Stomach (tissue), 19 donors: ENCODE measurements at places on chromosomes 3 and 15. TPM values are rescaled to one million over a fixed set of nuclear protein-coding genes. Genes with fewer than 3 reads are reported as not detected.

- H3K4me3 ChIP-seq: peak overlapping the region; percentile 54
- no peaks in the 10 kb centered on the region for H3K36me3 ChIP-seq
- H3K4me1 ChIP-seq: peaks cover 23% of the 10 kb centered on the region
- DNase-seq: peak; percentile 26
Measured at GRCh38 chr3:139935866-139936817, 1.2 kb downstream of the CLSTN2 start.

DNA sequence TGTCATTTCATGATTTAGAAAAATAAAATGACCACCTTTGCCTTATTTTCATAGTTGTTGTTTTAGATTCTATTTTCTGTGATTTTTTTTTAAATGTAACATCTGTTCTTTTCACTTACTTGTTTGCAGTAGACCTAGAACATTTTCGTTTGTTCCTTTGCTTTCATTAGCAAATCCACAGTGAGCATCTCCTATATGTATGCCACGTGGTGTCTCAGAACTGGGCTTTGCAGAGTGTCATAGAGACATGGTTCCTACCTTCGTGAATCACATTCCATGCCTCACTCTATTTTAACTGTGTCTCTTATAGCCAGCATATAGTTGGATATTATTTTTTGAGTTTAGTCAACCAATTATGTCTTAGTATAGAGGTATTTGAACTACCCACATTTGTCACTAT, 118.2 kb downstream of the KLF13 start:
- H3K36me3 ChIP-seq: no peaks in the 10 kb centered on the region
- DNase-seq: no peak
- H3K27me3 ChIP-seq: no peaks in the 10 kb centered on the region
- no peak overlapping the region for H3K4me3 ChIP-seq
- no peak overlapping the region for H3K27ac ChIP-seq
- H3K4me1 ChIP-seq: peaks cover 6% of the 10 kb centered on the region

DNA sequence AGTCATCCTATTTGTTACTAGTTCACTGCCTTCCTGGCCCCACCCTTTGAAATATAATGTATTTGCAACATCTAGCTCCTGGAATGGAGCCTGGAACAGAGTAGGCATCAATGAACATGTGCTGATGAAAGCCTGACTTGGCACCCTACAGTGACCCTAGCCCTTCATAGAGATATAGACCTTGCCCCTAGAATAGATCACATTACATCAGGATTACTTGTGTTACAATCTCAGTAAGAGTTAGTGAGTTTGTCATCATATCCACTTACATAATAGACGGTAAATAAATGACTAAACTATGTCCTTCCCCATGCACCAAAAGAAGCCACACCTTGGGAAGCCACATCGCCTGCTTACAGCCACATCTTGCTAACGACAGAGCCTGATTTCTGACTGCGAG, 110.5 kb upstream of the WNT5A start:
- H3K36me3 ChIP-seq: no peaks in the 10 kb centered on the region
- no peak overlapping the region for H3K4me3 ChIP-seq
- H3K27ac ChIP-seq: no peak overlapping the region
- H3K27me3 ChIP-seq: no peaks in the 10 kb centered on the region

DNA sequence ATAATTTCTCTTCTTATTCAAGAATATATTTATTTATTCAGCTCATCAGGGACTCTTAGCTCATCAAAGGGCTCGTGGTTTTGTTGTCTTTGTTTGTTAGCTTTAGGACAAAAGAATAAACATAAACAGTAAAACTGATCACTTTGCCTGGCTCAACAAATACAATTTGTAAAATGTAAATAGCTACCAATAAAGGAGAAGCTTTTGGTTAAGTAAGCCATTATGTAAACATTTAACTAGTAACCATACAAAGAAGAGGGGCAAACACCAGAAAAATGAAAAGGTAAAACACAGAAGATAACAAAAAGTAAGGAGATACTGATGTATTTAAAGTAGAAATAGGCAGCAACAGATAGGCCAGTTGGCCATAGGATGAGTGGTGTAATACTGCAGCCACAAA, 761.7 kb downstream of the ROBO1 start:
- no peak for DNase-seq
- no peaks in the 10 kb centered on the region for H3K4me1 ChIP-seq
- H3K36me3 ChIP-seq: no peaks in the 10 kb centered on the region
- H3K27ac ChIP-seq: no peak overlapping the region
- no peaks in the 10 kb centered on the region for H3K27me3 ChIP-seq

- no peaks in the 10 kb centered on the region for H3K27me3 ChIP-seq
- no peaks in the 10 kb centered on the region for H3K4me1 ChIP-seq
- DNase-seq: no peak
- H3K36me3 ChIP-seq: no peaks in the 10 kb centered on the region
- H3K27ac ChIP-seq: no peak overlapping the region
Measured at GRCh38 chr3:131036986-131037385, 10.3 kb downstream of the NEK11 start.

The KNG1 gene
- not detected for total RNA-seq

The PTPRG gene
- 31.5 TPM for total RNA-seq

The CHRNA5 gene
- total RNA-seq: not detected

The ACY1 gene
- total RNA-seq: 24.8 TPM

The CHL1 gene
- 11.2 TPM for total RNA-seq

The IL5RA gene
- under 0.01 TPM for total RNA-seq

The PGBD4 gene
- total RNA-seq: 1.9 TPM
